ENCODE measurements at places on chromosomes 12 and 14.

GRCh38 chr14:102893452-102893851 is 29.0 kb upstream of the AMN start:
- DNase-seq, result no peak

- no peak for DNase-seq
These were observed 66.4 kb downstream of the PAPOLA start for GRCh38 chr14:96568621-96569020.

DNA sequence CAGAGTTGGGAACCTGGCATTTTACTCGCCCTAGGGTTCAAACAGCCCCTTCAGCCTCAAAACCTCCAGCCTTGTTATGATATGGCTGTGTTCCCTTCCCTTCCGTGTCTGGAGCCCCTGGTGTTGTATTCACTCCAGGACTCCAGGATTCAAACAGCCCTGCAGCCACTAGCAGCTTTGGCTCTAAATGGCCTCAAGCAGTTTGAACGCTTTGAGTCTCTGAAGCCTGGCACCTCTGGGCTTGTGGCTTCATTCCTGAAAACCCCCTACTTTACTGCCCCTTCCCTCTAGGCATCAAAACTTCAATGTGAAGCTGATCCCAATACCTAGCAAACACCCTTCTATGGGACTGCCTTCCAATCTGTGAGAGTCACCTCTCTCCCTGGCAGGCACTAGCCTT is 67.9 kb upstream of the RMST start:
- DNase-seq, result no peak

- no peak for DNase-seq
These were observed 86.6 kb downstream of the PHLDA1 start for GRCh38 chr12:75944905-75945432.

DNA sequence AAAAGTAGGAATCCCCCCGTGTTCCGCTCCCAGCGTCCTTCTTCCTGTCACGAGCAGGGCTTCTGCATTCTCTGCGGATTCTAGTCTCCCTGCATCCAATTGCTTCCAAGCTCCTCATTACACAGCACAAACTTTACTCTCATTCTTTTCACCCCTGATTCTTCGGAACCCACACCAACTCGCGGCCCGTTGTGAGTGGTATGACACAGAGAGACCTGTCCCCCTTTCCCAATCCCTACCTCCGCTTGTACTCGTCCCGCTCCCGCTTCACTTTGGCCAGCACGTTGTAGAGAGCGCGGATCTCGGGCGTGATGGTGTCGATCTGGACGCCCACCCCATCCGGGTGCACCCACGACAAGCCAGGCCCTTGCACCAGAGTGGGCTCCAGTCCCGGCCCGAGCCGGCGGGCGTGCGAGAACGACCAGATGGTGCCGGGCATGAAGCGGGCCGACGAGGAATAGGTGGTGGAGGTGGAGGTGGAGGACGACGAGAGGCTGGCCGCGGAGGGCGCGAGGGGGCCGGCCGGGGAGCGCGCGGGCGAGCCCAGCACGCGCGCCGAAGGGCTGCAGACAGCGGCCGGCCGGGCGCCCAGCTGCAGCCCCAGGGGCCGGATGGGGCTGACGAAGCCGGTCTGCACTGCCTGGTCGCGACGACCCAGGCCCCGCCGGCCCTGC is 687 bp downstream of the IFFO1 start:
- DNase-seq, result no peak

GRCh38 chr12:117067016-117067415 is 32.2 kb downstream of the TESC start:
- DNase-seq, result no peak

- peak; percentile 69 for DNase-seq
These were observed at the start of gene NPAS3 for GRCh38 chr14:32938719-32939253. TSS of gene NPAS3 (plus strand) at chr14:32938879.

GRCh38 chr12:49489720-49490119 is 49.1 kb upstream of the KCNH3 start:
- DNase-seq, result no peak

DNA sequence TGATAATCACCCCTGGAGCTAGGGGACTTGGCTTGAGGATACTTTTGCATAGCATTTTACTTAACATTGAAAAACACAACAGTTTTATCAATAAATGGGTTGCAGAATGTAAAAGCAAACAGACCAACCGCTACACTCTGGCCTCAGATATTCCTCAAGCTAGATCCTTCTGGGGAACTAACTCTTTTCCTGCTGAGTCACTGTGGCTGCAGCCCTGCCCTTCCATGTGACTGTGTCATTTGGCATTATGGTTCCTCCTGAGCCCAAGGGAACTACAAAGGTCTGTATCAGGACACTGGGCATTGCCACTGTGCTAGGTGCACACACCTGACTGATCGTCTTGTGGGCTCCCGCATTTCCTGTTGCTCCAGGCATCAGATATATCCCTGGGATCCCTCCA is 56.6 kb downstream of the TTC9 start:
- DNase-seq, result no peak

GRCh38 chr14:77707355-77707723 is 484 bp downstream of the ALKBH1 start:
- no peak for DNase-seq

DNA sequence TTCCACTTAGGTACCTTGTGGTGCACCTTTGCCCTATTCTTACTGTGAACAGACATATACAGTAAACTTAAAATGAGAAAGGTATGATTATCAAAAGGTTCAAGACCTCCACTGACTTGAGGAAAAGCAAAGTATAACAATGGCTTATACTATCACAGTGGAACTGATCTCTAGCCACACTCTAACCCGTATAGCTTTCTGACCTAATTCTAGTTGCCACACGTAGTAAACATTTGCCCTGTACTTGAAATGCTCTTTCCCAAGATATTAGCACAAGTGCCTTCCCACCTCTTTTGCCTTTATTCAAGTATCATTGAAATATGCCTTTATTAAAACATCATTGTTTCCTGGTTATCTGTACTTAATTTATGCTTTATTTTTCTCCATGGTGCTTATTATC is 250.4 kb upstream of the PPFIA2 start:
- no peak for DNase-seq

- no peak for DNase-seq
These were observed 101.2 kb upstream of the EIF5 start for GRCh38 chr14:103232831-103233319.

DNA sequence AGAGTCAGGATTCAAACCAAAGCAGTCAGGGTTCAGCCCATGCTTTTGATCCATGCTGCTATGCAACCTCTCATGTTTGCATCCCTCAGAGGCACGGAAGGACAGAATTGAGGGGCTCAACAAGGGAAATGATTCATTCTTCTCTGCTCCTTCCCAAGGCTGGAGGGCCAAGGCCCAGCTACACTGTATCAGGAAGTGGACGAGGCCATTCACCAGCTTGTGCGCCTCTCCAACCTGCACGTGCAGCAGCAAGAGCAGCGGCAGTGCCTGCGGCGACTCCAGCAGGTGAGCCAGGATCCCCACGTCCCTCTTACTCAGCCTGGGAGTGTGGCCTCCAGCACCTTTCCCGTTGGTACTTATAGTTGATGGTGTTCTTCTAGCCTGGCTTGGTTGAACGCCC is 8.6 kb downstream of the ARHGEF40 start:
- no peak for DNase-seq

- DNase-seq, result no peak
These were observed 322.5 kb downstream of the SYT1 start for GRCh38 chr12:79187032-79187431.

DNA sequence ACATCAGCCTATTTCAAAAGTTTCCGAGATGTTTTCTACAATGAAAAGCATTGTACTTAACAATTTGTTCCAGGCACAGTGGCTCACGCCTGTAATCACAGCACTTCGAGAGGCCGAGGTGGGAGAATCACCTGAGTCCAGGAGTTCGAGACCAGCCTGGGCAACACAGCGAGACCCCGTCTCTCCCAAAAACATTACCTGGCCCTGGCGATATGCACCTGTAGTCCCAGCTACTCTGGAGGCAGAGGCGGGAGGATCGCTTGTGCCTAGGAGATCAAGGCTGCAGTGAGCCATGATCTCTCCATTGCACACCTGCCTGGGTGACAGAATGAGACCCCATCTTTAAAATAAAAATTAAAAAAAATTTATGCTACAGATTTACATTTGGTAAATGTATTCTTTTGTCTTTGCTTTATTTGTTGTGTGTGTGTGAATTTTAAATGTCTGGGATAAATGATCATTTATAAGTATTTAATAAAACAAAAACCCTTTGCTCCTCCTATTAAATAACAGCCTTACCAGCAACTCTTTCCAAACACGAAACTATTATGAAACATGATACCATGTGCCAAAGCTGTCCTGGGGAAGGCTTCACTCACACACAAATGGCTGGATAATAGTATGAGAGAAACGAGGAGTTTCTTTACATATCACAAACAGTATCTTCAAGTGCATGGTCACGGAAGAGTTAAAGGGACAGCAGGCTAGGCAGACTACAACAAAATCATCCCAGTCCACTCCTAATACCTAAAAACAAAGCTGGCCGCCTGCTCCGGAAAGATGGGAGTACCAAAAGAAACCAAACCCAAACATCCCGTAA is 1.1 kb downstream of the ATXN3 start:
- no peak for DNase-seq

- DNase-seq, result no peak
These were observed 225.7 kb downstream of the PHLDA1 start for GRCh38 chr12:75805905-75806304.

DNA sequence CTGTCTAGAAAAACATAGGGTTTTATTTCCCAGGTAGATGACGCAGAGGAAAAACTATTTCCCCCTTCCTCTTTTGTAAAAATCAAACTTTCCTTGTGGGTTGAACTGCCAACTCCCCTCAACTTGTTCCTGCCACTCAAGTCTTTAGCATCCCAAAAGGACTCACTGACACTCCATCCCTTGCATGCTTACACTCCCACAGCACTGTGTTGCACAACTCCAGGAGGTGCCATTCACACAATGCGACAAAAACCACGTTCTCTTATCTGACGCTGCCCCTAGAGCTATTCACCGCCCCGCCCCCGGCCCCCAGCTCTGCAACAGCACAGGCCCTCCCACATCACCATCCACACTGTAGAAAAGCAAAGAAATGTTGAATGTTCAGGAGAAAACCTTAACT is 16.9 kb upstream of the STON2 start:
- DNase-seq, result no peak

GRCh38 chr12:108696111-108696995 is 35.0 kb downstream of the CORO1C start:
- DNase-seq, result no peak

- peak; percentile 61 for DNase-seq
These were observed 5.0 kb upstream of the SLC25A47 start for GRCh38 chr14:100317912-100318808.

Measured in substantia nigra (tissue), 51 donors.